Daoy (cell line): ENCODE measurements at places on chromosomes 16 and 17.

GRCh38 chr17:52357854-52358253 is 199.3 kb upstream of the CA10 start:
- no peak for DNase-seq

DNA sequence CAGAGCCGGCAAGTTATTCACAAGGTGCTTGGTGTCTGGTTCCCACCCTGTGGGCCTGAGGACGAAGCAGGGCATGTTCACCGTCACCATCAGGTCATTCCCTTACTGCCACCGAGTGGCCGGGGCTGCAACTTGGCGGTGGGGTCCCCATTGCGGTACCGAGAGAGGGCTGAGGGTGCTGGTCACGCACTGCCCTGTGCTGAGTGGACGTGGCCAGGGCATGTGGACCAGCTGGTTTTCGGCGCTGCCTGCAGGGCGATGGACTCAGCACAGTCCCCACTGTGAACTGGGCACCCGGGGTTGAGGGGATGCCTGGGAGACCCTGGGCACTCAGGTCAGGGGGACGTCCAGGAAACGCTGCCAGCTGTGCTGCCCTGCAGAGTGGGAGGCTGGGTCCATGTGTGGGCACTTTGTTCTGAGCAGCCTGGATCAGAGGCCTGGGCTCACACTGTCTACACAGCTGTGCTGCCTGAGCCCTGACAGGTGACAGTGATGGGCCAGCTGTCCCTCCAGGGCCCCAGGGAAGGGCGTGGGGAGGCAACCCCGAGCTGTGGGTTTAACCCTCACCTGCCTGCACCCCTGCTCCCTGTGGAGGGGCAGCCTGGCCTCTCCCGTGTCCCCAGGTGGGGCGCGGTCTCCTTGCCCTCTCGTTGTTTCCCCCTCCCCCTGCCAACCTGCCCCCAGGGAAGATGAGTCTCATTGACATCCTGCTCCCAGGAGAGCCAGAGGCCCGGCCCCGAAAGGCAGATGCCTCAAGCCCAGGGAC is 39.3 kb upstream of the GNG13 start:
- no peak for DNase-seq

GRCh38 chr17:50043290-50044148 is 12.4 kb upstream of the ITGA3 start:
- no peak for DNase-seq

GRCh38 chr16:2603165-2604015 is 65.6 kb downstream of the PDPK1 start:
- DNase-seq, result peak; percentile 95

- no peak for DNase-seq
Measured at GRCh38 chr16:12559714-12560113, 244.0 kb downstream of the CPPED1 start.

- no peak for DNase-seq
Measured at GRCh38 chr16:12252616-12253015, 276.1 kb downstream of the SNX29 start.

- no peak for DNase-seq
Measured at GRCh38 chr16:30490210-30490609, 17.7 kb downstream of the ITGAL start.

GRCh38 chr16:83433201-83433600 is 374.6 kb upstream of the HSBP1 start:
- no peak for DNase-seq

GRCh38 chr17:28226563-28227315 is 92.3 kb upstream of the TMEM97 start:
- no peak for DNase-seq

DNA sequence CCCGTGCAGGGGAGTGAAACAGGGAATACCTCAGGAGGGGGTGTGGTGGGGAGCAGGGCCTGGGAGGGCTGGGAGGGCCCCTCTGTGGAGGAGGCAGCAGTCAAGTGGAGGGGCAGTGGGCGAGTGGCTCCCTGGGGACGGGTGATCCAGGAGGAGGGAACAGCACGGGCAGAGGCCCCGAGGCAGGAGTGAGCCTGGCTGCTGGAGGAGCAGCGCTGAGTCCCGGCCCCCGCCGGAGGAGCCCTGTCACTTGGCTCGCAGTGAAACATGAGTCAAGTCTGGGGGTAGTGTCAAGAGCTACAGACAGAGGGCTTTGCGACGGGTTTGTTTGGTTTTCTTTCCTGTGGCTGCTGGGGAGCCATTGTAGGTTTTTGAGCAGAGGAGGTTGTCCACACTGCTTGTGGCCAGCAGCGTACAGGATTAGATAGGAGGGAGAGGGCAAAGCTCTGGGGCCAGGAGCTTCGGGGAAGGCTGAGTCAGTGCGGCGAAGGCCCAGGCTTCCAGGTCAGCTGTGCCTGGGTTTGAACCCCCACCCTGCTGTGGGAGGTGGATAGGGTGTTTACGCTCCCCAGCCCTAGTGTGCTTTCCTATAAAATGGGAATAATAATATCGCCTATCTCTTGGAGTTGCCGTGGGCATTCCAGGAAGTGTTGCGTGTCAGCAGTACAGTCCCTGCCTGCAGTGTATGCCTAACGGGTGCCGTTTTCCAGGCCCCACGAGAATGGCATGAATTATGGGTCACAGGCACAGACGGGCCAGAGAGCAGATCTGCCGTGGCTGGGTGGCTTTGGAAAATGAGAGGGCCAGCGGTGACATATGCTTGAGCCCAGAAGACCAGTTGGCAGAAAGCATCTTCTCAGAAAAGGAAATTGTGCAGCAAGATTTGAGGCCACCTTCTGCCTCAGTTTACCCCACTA is 115.9 kb upstream of the CIBAR2 start:
- peak; percentile 84 for DNase-seq

DNA sequence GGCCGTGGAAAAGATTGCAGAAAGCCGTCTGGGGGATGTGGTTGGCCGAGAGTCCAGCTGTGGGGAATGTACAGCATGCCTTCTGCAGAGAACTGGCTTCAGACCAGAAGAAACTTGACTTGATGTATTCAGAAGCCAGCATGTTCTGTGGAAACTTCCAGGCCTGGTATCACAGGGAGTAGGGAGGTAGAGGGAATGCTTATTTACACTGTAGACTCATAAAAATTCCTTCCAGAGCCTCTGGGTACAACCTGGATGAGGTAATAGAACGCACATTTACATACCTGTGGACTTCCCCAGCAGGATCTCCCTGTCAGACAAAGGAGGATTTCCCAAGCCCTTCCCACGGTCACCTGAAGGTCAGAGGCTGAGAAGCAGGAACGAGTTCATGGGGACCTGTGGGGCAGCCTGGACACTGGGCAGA is 11.8 kb upstream of the GAS7 start:
- peak; percentile 27 for DNase-seq

- DNase-seq, result peak; percentile 45
Measured at GRCh38 chr17:410543-411401, 58.2 kb upstream of the RPH3AL start.

DNA sequence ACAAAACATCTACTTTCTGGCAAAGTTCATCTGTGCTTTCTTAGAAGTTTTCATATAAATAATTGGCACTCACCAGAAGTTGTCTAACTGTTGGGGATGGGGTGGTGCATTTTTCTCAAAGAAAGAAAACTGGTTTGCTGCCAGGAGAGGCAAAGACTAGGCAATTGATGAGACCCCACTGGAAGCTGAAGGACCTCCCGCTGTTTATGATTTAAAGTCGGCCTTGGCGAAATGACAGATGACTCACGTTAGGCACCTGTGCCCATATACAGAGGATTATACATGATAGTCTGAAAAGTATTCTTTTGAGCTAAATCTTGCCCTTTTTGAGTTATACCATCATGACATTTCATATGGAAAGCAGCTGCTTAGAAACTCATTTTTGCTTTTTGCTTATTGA is 193.0 kb upstream of the ZFHX3 start:
- DNase-seq, result no peak

DNA sequence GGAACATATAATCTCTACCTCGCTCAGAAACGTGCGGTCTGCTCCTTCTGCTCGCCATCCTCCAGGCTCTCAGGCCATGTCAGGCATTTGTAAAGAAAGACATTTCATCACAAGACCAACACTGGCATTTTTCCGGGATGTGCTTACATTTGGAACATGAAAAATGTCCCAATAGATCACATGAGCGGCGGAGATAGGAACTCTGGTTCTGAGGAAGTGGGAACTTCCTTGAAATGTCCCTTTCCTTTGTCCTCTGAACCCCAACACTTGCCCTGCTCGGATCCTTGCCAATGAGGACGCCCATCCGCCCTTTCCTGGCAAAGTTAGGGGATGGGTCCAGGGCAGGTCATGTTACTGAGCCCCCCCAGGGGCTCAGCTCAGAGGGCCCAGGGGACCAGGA is 130.5 kb downstream of the MAF start:
- no peak for DNase-seq
